Stimulated activated CD8-positive, alpha-beta memory T cell treated with anti-CD3 and anti-CD28 coated beads, Interleukin-15, amount 100 ng/mL, for 4 hours (primary cell): ENCODE measurements at places on chromosomes 16 and 17.

DNA sequence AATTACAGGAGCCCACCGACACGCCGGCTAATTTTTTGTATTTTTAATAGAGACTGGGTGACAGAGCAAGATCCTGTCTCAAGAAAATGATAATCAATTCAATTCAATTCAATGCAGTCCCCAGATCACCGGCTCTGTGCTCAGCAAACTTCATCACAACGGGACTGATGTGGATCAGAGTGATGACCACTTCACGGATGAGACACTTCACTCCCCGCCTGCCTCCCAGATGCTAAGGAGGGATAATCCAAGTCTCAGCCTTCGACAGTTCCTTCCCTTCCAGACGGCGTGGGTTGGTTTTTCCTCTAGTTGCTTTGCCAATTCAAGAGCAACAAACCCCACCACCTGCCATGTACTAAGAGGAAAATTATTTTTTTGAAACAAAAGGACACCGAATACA, 93.8 kb downstream of the ZDHHC7 start:
- DNase-seq = no peak

GRCh38 chr17:64538508-64539130, 31.8 kb downstream of the CEP95 start:
- no peak for DNase-seq

GRCh38 chr17:31529841-31530251, 138.4 kb downstream of the RAB11FIP4 start:
- no peak for DNase-seq

GRCh38 chr16:19210280-19210924, 42.4 kb downstream of the SYT17 start:
- no peak for DNase-seq

DNA sequence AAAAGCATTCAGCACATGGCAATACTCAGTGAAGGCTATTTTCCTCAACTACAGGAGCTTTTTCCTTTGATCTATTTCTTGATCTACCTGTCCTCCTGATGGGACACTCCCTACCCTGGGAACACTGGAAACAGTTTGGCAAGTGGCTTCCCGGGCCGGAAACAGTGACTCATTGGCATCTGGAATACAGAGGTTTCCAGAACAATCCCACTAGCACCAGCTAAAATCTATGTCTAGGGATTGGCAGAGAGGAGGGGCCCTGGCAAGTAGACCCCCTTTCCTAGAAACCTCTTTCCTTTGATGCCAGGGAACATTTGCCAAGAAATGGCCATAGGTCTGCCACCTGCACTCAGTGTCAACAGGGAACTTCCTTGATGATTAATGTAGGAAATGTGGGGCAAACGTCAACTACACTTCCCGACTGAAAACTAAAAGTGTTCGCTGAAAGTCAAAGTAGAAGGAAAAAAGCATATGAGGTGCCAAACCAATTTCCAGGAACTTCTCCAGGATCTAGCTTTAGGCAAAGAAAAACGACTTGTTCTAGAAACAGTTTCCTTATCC, 30.4 kb upstream of the FBXW10B start:
- DNase-seq = no peak

- DNase-seq = no peak
These were observed 21.2 kb downstream of the ATP6V0D1 start for GRCh38 chr16:67459861-67460150.

DNA sequence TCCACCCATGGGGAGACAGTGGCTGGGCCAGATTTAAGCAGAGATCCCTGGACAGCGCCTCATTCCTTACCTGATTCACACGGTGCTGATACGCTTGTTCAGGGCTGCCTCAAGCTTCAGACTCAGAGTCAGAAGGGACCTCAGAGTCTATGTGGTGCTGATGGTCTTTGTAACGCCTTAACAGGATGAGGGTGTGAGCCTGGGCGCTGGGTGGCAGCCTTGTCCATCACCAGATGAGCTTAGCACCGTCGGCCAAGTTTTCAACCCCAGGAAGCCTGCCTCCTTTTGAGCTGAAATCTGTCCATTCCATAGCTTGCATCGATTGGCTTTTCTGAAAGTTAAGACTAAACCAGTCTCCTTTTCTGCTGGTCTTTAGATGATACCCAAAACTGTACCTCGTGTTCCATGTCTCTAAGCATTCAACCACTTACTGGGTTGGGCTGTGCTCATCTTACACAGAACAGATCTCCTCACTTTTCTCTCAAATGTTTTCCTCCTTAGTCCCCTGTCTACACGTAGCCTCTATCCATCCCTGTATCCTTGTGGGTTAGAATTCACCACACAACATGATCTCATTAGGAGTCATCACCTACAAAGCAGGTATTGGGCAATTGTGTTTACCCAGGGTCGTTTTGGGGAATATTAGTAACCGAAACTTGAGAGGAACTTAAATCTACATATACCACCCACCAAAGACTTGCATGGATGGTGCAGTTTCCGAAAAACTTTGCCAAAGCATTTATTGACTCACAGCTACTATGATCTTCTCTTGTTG, 573.4 kb downstream of the CDH13 start:
- DNase-seq = no peak
